ENCODE measurements at places on chromosomes 16 and 17. TPM values are rescaled to one million over a fixed set of nuclear protein-coding genes. Genes with fewer than 3 reads are reported as not detected.

- DNase-seq = no peak
Measured at GRCh38 chr17:45346216-45347015, 29.6 kb upstream of the MAP3K14 start.

- DNase-seq = no peak
Measured at GRCh38 chr17:80737106-80738019, 192.7 kb downstream of the RPTOR start.

DNA sequence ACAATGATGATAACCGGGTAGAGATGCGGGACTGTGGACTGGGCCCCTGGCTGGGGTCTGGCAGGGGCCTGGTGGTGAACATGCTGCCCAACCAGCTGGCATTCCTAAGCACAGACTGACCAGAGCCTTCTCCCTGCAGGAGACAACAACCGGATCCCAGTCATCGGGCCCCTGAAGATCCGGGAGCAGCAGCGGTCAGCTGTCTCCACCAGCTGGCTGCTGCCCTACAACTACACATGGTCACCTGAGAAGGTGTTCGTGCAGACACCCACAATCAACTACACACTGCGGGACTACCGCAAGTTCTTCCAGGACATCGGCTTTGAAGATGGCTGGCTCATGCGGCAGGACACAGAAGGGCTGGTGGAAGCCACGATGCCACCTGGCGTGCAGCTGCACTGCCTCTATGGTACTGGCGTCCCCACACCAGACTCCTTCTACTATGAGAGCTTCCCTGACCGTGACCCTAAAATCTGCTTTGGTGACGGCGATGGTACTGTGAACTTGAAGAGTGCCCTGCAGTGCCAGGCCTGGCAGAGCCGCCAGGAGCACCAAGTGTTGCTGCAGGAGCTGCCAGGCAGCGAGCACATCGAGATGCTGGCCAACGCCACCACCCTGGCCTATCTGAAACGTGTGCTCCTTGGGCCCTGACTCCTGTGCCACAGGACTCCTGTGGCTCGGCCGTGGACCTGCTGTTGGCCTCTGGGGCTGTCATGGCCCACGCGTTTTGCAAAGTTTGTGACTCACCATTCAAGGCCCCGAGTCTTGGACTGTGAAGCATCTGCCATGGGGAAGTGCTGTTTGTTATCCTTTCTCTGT, 5.1 kb upstream of the SLC7A6 start:
- DNase-seq = no peak

DNA sequence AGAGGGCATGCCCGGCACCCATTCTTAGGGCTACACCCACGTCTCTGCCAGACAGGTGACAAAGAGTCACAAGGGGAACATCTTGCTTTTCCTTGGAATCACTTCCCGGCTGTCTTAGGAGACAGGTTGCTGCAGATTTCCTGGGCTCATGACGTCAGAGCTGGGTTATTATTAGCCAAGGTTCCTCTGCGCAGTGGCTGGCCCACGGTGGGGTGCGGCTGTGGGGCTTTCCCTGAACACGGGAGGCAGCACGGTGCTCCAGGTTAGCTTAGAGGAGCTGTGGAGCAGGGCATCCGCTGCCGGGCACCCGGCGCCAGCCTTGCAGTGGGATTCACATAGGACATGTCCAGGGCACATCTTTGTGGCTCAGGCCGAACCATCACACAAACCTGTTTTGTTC, 118.0 kb upstream of the PLCG2 start:
- DNase-seq = no peak

DNA sequence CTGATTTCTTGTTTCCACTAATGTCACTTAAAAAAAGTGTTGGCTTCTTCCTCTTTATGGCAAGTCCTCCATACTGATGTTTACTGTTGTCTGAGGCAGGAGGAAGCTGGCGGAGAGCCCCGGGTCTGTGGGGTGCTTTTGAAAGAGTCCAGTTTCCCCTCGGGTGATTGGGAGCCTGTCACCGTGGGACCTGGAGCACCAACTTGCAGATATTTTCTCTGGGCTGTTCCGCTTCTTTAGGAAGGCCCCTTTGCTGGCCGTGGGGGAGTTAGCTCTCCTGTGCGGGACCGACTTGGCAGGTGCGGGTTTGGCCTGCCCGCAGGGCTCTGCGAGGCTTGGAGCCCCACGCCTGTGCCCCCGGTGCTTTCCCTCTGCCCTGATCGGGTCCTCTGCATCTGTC, 3.1 kb downstream of the BANP start:
- no peak for DNase-seq

GRCh38 chr16:73735018-73735417, 561.6 kb upstream of the PSMD7 start:
- no peak for DNase-seq

DNA sequence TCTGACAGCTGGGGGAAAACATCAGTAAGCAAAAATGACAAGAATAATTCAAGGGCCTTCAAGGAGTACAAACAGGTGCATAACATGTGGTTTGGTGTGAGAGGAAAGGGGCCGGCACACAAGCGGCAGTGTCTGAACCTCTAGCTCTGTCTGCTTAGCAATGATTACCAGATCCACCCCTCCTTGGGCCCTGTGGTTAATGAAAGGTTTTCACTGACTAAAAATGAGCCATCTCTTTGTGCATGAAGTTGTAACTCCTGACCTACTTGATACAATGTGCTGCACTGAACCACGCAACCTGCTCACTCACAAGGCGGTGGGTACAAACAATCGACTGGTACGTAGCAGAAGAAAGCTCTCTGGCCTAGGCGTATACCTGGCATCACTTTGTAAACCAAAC, 15.1 kb downstream of the FAM117A start:
- DNase-seq = no peak

- DNase-seq = peak; percentile 5
Measured at GRCh38 chr16:20799599-20799998, 6.7 kb downstream of the ERI2 start.

DNA sequence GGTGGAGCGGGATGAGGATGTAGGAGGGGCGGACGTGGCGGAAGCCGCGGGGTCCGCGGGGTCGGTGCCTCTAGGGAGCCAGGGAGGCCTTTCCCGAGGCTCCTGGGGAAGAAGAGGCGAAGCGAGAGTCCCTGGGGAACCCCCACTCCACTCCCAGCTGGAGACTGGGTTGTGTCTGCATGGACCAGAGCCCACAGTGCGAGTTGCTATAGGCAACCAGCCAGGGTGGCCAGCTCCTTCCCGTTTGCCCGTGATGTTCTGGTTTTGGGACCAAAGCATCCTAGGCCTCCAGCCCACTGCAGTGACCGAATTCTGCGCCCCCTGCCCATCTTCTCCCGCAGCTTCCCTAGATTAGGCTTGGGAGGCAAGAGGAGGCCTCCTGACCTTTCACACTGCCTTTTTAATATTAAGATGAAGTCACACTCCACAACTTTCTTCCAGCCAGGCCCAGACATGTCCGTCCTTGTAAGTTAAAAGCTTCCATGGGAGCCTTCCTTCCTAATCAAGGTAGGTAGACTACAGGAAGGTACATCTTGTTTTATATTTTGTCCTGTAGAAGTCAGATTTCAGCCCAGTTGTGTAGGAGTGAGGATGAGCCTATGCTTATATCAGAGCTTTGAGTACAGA, 469 bp downstream of the AMZ2 start:
- DNase-seq = no peak

DNA sequence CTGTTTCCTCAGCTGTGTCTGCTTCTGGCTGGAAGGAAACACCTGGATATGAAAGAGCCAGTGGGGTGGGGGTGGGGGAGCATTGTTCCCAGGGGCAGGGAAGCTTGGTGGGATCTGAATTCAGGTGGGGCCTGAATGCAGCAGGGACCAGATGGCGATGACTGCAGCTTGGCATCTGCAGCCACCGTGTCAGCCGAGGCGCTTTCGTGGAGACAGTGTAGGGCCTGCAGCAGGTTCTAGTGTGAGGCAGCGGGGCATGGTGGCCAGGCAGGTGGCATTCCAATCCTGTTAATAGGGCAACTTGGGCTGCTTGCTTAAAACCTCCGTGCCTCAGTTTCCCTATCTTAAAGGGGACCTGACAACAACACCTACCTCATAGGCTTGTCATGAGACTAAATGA, 1.7 kb downstream of the PIK3R6 start:
- no peak for DNase-seq

- DNase-seq = peak; percentile 69
Measured at GRCh38 chr16:79698341-79698753, 97.8 kb upstream of the MAF start.

DNA sequence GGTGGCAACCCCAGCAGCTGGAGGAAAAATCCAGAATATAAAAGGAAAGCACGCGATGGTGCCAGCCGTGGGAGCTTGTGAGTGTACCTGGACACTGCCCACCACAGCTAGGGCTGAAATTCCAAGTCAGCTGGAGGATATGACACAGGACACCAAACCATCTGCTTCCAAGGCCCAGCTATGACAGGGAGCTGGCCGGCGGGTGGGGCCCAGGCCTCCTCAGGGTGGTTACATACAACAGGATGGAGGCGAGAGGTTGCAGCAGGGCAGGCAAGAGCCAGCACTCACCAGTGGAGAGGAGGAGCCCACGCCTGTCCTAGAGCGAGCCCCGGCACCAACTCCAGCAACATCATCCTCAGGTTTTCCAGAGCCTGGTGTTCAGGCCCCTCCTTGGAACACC, 163.2 kb upstream of the RPL38 start:
- no peak for DNase-seq

- no peak for DNase-seq
Measured at GRCh38 chr16:86382067-86382773, 128.1 kb upstream of the FOXF1 start.

DNA sequence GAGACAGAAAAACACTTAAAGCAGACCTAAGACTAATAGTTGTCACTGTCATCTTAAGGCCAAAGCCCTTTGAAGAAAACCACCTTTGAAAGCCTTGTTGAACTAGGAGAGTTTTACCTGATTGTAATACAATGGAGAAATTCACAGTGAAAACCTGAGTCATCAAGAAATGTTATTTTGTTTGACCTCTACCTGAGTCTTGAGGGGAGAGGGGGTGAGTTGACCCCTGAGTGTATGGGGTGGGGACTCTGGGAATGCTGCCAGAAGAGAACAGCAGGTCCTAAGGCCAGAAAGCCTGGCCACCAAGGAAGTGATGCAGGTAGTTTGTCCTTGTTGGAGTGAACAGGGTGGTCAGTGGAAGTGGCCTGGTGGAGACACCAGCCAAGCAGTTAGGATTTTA, 204.3 kb downstream of the SPECC1 start:
- DNase-seq = no peak

GRCh38 chr16:69365901-69366300, 14.3 kb upstream of the TMED6 start:
- no peak for DNase-seq

DNA sequence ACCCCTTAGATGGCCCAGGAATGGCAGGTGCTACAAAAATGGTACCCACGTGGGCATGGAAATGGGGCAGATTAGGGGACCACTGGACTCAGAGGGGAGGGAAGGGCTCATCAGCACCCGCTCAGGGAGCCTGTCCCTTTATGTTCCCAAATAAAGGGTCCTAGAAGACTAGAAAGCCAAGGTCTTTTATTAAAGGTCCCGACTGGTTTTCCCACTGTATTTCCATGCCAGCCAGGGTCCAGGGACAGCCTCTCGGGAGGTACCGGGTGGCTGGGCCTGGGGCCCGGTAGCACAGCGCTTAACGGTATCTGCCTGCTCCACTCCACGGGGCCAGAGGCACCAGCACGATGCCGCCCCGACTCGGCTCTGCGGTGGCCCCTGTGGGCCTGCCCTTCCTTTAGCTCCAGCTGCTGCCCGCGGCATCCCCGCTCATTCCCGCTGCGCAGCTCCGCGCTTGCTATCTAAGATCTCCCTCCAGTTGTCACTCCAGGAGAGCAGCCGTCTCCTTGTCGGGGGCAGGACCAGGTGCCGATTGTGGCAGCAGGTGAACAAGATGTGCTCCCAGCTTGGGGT, 1.4 kb downstream of the NT5C start:
- DNase-seq = no peak

DNA sequence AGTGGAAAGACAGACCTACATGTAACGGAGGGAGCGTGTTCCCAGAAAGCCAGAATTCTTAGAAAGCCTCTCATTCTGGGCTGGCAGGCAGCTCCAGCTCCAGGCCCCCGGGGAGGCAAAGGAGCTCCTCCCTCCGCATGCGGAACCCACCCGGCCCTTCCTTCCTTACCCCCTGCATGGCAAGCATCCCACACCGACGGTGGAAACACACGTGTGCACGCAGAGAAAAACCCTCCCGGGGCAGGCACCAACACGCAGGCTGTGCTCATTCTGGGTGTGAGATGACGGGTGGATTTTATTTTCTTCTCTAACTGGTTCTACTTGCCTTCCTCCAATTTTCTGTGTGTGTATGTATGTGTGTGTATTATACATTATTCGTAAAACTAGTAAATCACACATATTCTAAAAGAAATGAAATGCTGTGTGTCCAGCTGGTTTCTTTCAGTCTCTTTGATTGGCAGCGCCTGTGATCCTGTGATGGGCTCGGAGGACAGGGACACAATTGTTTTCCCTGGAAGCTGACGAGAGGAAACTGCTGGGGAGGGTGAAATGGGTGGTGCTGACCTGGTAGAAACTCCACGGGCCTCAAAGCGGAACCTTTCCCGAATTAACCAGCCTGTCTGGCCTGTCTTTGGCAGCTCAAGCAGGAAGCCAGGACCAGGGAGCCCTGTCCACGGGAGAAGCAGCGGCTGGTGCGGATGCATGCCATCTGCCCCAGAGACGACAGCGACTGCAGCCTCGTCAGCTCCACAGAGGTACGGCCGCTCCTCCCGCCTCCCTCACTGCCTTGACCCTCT, 22.2 kb downstream of the CARD14 start:
- DNase-seq = no peak

- DNase-seq = no peak
Measured at GRCh38 chr16:4836727-4837126, 10.4 kb downstream of the GLYR1 start.

GRCh38 chr16:64880994-64881393, 240.9 kb downstream of the CDH11 start:
- DNase-seq = no peak

- DNase-seq = no peak
Measured at GRCh38 chr16:75593825-75594820, 27.9 kb downstream of the GABARAPL2 start.

The PRKCA gene
- polyA plus RNA-seq = 24.5 TPM

The KRT27 gene
- polyA plus RNA-seq = not detected

The GCGR gene
- polyA plus RNA-seq = 7.1 TPM

The TMIGD1 gene
- polyA plus RNA-seq = 0.64 TPM

The SHPK gene
- 15.7 TPM for polyA plus RNA-seq

The P2RX5 gene
- polyA plus RNA-seq = 1.4 TPM

Measured in renal cortex interstitium (tissue), 15 donors.